Activated T-cell treated with anti-CD3 and anti-CD28 coated beads, Interleukin-2, amount 50 U/mL, for 24 hours (primary cell): ENCODE measurements at places on chromosomes 5 and 9.

GRCh38 chr9:102124465-102124864 lies 386.0 kb upstream of the GRIN3A start:
- DNase-seq: no peak

- DNase-seq: no peak
Measured at GRCh38 chr9:78562021-78562420, 265.1 kb downstream of the PSAT1 start.

DNA sequence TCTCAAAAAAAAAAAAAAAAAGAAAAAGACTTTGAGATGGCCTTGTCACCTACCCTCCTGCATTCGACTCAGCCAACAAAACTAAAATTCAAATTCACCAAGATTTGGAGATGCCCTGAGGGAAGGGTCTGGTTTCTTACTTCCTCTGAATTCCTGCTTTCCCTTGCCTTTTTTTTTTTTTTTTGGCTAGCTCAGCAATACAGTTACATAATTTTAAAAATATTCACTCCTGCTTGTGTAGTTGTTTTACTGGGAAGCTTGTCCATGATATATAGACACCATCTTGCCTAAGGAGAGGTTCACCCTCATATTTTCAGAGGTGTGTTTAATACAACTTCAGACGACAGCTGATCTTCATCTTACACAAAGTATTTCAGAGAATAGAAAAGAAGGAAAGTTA lies 21.3 kb upstream of the SERINC5 start:
- DNase-seq: no peak

DNA sequence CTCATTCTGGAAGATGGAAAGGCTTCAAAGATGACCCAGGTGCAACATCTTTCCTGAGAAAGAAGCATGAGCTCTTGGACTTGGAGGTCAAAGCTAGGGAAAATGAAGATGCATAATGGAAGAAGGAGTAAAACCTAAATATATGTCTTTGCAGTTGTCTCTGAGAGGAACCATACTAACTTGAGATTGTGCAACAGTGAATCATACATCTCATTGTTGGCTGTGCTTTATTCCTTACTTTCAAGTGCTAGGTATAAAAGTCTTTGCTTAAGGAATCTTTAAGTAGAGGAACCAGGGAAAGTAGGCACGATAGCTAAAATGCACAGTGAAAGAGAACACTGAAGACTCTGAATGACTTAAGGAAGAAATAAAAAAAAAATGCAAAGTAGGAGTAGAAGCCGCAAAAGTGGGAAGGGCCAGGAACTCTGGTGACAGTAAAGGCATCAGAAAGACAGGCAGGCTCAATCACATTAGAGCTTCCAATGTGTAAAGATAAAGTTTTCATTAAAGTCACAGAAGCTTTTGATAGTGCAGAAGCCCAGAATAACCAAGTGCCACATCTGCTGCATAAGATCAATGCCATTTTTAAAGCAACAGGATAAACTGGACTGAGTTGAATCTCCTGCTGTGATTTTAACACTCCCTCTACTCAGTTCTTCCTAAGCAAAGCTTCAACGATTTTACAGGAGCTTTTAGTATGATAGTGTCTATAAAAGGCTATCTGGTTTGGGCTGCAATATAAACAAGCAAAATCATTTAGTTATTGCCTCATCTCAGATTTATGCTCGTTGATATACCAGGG lies 432.3 kb upstream of the EDIL3 start:
- no peak for DNase-seq

GRCh38 chr9:92494856-92495255 lies 12.6 kb upstream of the ASPN start:
- DNase-seq: no peak

DNA sequence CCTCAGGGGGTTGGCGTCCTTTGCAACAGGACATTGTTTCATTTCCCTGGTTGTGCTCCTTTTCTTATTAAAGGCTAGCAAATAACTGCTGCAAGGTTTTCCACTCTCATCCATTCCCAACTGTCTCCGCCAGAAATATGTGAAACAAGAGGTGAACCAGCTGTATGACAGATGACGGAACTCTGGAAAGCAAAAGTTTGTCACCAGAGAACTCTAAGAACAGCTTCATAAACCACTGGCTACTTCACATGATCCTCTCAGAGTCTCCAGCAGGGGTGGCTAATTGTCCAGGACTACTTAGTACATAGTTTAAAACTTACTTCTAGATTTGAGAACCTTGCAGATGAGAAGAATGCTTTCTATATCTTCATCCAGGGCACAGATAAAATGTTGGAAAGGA lies 195.9 kb upstream of the RAD23B start:
- DNase-seq: no peak

GRCh38 chr5:178192244-178192643 lies 5.1 kb upstream of the GMCL2 start:
- no peak for DNase-seq

DNA sequence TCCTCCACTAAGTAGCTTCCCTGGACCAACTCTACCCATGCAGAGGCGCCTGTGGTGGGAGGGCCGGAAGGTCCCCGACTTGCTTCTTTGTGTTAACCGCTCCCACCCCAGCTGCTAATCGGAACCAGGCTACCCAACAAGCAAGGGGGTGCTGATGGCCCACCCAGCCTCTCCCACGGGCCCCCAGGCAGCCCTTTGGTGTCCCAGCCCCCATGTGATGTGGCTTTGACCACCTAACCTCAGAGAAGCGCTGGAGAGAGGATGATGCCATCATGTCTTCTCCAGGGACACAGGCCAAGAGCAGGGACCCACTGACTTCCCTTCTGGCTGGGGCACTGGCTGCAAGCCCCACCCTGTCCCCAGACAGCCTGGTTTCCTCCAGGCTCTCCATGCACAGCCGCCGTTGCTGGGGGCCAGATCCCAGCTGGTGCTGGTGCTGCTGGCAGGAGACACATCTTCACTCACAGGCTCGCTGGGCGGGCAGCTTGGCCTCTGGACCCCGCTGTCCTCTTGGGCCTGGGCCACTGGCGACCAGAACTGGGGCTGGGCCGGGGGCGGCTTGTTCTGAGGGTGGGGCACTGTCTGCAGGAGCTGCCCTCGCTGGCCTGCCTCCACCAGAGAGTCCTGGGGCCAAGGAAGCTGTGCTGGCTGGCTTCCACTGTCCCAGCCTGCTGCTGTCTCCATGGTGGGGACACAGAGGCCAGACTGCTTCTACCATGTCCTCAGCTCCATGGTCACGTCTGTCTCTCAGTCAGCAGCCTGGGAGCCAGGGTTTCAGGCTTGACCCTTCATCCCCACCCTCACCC lies 27.8 kb downstream of the LAMC3 start:
- DNase-seq: no peak

DNA sequence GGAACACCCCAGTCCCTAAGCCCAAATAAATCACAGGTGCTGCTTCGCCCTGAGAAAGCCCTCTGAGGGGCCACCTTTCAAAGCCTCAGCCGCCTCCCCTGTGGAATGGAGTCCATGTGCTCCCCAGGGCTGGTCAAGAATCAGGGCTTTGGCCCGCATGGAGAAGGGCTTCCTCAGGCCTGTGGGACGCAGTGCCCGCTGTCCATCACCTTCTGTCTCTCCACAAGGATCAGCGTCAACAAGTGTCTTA lies 16.6 kb downstream of the HNRNPH1 start:
- no peak for DNase-seq

DNA sequence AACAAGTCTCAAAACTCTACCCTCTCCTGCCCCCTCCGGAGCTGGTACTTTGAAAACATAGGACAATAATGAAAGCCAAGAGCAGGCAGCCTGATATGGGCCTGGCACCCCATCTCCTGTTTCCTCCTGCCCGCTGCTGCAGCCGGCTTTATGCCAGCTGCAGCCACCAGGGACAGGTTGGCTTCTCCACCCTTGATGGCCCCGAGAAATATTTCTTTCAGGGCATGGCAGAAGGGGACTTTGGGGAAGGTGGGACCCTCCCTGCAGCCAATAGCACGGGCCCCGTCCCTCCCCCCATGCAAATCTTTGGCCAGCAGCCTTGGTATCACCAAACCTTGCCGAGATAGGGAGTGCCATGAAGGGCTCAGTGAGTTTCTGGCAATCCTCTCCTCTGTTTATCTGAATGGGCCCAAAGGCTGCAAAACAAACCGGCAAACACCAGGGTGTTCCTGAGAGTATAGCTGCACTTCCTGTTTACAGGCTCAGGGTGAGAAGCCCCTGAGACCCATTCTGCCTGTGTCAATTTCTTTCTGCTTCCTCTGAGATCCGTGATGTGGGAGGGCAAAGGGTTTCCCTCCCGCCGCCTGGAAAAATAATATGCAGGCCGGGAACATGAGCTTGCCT lies 73.4 kb upstream of the BOD1 start:
- DNase-seq: no peak

- DNase-seq: no peak
Measured at GRCh38 chr9:27385606-27386322, 88.8 kb upstream of the EQTN start.

DNA sequence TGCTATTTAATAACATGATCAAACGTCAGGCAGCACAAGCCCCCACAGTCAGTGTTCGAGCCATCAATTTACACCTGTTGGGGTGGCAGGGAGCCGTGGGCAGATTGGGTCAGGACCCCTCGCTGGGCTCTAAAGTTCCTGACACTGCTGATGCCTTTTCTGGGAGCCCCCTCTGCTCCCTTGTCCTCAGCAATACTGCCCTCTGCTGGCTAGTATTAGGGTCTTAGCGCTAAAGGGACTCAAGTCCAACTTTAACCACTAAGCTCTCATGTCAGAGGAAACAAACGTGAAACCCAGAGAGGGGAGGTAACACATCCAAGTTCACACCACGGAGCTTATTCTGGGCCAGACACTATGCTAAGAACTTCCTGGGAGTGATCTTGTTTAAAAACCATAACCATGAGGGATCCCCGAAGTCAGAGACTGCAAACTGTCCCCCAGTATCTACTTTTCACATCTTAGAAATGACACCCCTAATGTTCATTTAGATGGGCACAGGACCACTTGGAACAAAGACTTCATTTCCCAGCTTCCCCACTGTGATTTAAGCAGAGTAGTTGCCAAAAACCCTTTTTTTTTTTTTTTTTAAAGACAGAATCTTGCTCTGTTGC lies 20.4 kb downstream of the ANKS6 start:
- no peak for DNase-seq

- DNase-seq: no peak
Measured at GRCh38 chr5:78221467-78221866, 73.0 kb downstream of the AP3B1 start.

DNA sequence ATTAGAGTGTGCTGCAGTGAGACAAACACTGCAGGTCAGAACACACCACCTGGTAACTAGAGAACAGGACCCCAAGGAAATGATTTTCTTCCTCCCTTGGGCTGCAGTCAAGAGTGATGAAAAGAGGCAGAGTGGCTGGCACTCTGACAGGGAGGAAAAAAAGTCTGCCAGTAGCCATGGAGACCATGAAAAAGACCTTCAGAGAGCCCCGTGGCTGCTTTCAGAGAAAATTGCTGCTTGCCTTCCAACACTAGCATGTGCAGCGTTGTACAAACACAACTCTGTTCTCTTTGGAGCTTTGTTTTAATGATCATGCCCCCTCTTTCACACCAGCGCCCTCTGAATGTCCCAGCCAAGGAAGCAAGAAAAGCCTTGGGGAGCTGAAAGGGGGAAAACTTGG lies 68.8 kb downstream of the ANKRD55 start:
- DNase-seq: no peak
